ENCODE measurements at places on chromosomes 13 and 19.

GRCh38 chr19:35501684-35502083 lies 11.4 kb upstream of the KRTDAP start:
- no peak for DNase-seq

GRCh38 chr19:6999933-7000332 lies 21.3 kb downstream of the MBD3L2B start:
- no peak for DNase-seq

- no peak for DNase-seq
These were observed 1.6 kb upstream of the CACNG6 start for GRCh38 chr19:53989600-53990533.

GRCh38 chr13:74015137-74015536 lies 119.1 kb downstream of the KLF12 start:
- no peak for DNase-seq

DNA sequence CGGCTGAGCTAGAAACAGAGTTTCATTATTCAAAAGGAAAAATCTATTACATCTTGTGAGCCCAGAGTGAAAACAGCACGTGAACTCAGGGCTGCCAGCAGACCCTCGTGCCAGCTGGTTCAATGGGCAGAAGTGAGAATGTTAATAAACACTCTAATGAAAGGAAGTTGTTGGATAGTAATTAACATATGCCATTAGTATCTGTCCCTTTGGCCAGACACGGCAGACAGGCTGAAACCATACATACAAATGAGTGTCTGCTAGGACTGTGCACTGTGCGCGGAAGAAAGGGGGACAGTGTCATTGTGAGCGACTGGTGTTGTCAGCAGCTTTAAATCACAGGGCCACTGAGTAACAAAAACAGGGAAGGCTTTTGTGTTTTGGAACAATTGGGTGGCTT lies 121.9 kb upstream of the TSC22D1 start:
- DNase-seq: no peak

- no peak for DNase-seq
These were observed 1.2 kb downstream of the PLEKHA4 start for GRCh38 chr19:48867123-48867745.

DNA sequence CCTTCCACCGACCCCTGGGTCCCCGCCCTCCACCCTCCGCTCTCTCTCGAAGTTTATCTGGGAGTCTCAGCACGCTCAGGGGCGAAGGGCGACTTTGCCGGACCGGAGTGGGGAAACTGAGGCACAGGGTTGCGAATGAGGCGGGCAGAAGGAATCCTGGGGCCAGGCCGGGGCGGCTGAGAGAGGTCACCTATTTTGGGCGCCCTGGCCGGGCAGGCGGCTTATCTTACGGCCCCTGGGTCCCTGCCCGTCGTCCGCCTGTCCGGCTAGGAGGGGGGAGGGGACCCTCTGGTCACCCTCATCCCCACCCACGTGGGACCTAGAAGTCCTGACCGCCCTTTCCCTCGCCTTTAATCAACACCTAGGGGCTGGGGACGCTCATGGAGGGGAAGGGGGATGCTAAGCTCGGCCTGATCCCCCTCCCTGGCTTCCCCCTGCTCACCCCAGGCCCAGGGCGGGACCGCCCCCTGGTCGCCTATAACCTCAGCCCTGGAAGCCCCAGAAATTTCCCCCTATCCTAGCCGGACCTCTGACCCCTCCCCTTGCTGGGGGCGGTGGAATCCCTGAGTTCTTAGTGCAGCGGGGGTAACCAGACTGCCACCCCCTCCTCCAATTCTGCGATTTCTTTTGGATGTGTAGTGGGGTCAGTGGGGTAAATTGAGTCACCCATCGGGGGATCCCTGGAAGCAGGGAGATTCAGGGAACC lies 556 bp downstream of the TRIP10 start:
- no peak for DNase-seq

- DNase-seq: peak; percentile 39
These were observed 195.5 kb downstream of the RGCC start for GRCh38 chr13:41652735-41653361.

- DNase-seq: no peak
These were observed 228.3 kb downstream of the TUBA3C start for GRCh38 chr13:18953139-18953930.

DNA sequence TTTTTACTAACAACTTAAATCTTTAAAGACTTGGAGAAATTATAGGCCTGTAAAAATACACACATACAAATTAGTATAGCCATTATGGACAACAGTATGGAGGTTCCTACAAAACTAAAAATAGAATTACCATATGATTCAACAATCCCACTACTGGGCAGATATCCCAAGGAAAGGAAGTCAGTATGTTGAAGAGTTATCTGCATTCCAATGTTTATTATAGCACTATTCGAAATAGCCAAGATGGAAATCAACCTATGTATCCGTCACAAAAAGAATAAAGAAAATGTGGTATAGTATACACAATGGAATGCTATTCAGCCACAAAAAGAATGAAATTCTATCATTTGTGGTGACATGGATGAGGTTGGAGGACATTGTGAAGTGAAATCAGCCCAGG lies 37.2 kb downstream of the SLITRK1 start:
- DNase-seq: no peak

DNA sequence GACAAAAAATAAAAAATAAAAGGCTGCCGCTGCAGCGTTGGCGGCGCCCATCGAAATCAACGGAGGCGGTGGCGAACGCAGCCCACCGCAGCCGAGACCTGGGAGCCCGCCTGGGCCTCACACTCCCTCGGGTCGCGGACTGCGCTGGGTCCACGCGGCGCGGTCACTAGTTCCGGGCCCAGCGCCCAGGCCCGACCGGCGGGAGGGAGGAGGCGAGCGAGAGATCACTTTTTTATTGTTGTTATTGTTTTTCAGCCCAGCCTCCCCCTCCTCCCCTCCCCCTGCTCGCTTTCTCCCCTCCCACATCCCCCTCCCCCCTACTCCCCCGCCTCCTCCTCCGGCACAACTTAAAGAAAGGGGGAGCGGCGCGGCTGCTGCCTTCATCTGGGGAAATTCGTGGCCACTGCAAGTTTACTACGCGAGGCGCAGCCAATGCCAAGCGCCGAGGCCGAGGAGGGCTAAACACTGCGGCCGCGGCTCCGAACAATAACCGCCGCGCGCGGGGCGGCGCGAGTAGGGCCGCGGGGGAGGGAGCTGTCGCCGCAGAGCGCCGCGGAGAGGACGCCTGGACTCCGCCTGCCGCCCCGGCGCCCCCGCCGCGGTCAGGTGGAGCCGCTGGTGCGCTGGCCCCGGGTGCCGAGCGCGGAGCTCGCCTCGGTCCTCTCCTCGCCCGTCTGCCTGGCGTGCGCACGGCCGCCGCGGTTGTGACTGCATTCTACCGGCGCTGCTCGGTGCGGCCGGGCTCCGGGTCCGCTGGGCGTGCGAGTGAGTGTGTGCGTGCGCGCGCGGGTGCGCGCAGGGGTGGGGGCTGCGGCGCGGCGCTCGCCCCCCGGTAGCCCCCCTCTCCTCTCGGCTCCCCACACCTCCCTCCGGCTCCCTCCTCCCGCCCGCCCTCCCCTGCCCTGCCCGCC lies 505 bp upstream of the ZIC2 start:
- DNase-seq: peak; percentile 53

DNA sequence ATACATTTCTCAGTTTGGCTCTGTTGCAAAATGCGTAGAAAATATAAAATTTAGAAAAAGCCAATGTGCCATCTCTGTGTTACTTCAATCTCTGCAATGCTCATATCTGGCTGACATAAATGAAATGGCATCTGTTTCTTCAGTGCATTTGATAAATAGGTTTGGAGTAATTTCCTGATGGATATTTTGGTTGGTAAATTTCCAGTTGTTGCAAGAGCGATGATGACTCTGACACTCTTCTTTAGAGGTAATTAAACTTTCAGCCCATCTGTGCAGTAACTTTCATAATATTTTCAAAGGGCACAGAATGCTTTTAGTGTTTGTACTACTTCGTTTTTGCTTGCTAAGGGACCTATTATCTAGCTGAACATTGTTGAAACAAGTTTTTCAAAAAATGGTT lies 1286.4 kb downstream of the PCDH9 start:
- no peak for DNase-seq

DNA sequence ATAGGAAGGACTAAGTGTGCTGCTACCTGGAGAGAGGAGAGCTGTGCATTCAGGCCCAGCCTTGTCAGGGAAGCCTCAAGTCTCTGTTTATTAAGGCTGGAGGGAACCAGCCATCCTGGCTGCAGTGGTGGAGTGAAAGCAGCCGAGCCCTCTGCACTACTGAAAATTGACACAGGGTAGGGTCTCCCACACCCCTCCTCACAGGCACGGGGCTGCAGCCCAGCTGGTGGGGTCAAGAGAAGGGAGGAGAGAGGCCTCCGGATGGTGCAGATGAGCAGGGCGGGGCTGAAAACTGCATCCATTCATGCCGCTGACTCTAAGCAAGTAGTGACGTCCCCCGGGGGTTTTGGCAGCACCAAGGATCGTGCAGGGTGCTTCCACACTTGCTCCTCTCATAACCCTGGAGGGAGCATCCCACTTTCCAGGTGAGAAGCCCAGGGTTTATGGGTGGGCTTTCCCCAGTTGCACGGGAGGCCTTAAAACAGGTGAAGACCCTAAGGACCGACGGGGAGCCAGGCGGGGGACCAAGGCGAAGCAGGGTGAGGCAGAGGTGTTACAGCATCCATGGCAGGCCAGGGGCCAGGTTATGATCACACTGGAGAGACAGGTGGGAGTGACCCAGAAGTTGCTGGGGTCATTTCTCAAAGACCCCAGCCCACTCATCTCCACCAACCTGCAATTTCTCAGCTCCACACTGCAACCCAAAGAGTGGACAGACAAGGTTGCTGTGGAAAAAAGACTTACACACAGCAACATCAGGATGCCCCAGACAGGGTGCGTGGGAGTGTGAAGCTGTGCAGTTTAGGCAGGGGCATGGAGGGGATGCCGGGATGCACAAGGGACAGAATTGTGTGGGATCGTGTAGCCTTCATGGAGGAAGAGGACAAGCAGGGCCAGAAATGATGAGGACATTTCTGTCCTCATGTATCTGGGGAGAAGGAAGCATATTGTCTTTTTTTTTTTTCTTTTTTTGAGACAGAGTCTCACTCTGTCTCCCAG lies 36.8 kb downstream of the VSTM2B start:
- no peak for DNase-seq

DNA sequence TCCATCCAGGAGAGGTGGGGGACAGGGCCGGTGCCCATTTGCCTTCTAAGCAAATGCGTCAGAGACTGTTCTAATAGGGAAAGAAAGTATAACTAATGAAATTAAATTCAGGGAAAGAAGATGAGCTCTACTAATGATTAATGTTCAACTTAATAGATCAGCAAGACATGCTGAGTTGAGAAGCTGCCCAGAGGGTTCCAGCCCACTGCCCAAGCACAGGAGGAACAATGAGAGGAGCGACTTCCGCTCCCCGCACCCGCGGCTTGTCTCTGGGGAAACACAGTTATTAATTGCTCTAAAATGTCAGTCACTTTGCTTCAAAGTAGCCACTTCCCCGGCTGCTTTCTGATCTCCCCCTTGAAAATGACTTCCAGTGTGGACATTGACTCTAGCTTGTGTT lies 331.3 kb downstream of the UQCRFS1 start:
- no peak for DNase-seq

DNA sequence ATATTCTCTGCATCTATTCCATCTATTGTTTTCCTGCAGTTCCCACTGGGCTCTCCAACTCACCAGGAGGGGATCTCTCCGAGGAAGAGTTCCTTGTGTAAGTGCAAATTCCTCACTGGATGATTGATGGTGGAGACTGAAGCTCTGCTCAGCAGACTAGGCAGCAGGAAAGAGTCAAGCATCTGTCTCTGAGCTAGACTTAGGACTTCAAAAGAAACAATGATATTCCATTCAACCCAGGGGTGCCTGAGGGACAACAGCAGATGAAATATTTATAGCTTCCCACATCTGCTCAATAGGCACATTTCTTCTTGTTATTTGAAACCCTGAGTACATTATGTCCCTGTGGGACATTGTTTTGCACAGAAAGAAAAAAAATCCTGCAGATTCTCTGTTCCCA lies at the start of the genes OR7A5 and OR7C1:
TSS of gene OR7A5 (minus strand) at position 175 of the 400 bp plus-strand sequence. CDS start 6,944 bp downstream, outside the sequence.
TSS of gene OR7C1 (minus strand) at position 175 of the 400 bp plus-strand sequence. CDS start 35,049 bp downstream, outside the sequence.
- DNase-seq: no peak

GRCh38 chr19:38685666-38686529 lies 38.4 kb downstream of the ACTN4 start:
- no peak for DNase-seq

- no peak for DNase-seq
These were observed 66.3 kb downstream of the KCTD15 start for GRCh38 chr19:33862981-33863380.

DNA sequence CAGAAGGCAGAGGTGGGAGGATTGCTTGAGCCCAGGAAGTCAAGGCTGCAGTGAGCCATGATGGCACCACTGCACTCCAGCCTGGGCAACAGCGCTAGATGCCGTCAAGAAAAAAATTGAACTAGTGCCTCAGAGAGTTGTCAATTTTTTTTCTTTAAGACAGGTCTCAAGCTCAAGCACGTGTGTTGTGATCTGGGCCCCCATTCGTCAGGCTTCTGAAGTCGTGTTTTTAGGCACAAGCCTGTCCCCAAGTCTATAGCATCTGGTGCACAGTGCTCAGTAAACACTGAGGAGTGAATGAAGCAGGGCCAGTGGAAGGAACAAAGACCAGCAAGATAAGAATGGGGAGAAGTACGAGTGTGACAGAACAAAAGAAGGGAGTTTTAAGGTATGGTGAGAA lies 23.7 kb upstream of the LAMP1 start:
- no peak for DNase-seq

- no peak for DNase-seq
These were observed 41.0 kb upstream of the GRTP1 start for GRCh38 chr13:113404723-113405471.

- no peak for DNase-seq
These were observed 3.2 kb downstream of the TEX30 start for GRCh38 chr13:102770435-102770834.

DNA sequence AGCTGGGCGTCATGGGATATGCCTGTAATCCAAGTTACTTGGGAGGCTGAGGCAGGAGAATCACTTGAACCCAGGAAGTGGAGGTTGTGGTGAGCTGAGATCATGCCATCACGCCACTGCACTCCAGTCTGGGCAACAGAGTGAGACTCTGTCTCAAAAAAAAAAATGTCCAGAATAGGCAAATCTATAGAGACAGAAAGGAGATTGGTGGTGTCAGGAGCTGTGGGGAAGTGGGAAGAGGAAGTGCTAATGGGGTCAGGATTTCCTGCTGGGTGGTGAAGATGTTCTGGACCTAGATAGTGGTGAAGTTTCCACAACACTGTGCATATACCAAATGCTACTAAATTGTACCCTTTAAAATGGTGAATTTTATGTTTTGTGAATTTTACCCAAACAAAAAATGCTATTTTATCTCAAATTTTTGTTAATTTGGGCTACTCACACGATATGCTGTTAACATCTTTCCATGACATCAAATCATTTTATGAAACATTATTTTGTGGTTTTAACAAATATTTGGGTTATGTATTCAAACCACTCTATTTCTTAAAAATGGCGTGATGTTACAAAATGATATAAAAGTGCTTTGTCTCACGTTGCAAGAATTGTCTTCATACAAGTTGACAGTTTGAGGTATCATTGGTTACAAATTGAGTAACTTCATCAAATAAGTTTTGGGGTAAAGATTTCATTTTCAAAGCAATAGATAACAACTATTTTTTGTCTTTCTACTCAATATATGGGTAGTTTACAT lies 7.4 kb upstream of the CYP4F3 start:
- no peak for DNase-seq
